ENCODE measurements at places on chromosomes 16 and 17. TPM values are rescaled to one million over a fixed set of nuclear protein-coding genes. Genes with fewer than 3 reads are reported as not detected.

- peak overlapping the region; percentile 36 for H3K4me3 ChIP-seq
- H3K27me3 ChIP-seq, result peaks cover 35% of the 10 kb centered on the region
- no peaks in the 10 kb centered on the region for H3K36me3 ChIP-seq
- H3K27ac ChIP-seq, result no peak overlapping the region
- DNase-seq, result no peak
These were observed 2.3 kb upstream of the LHX1 start for GRCh38 chr17:36934692-36935630.

DNA sequence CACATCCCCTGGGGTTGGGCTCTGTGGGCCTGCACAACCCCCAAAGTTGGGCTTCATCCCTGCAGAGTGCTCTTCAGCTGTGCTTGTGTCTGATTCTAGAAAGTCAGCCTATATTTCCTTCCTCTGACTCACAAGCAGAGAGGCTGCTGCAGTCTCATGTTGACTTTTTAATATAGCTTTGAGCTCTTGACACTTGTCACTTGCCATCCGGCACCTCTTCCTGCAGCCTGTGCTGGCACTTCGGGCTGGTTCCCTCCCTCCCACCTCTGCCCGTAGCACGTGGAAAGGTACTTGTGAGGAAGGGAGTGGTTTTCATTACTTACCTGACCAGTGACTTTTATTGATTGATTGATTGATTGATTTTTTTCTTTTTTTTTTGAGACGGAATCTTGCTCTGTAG, 19.0 kb upstream of the JPT2 start:
- H3K36me3 ChIP-seq, result peaks cover under 1% of the 10 kb centered on the region
- no peak for DNase-seq
- H3K4me1 ChIP-seq, result no peaks in the 10 kb centered on the region
- no peak overlapping the region for H3K4me3 ChIP-seq
- H3K27ac ChIP-seq, result no peak overlapping the region

DNA sequence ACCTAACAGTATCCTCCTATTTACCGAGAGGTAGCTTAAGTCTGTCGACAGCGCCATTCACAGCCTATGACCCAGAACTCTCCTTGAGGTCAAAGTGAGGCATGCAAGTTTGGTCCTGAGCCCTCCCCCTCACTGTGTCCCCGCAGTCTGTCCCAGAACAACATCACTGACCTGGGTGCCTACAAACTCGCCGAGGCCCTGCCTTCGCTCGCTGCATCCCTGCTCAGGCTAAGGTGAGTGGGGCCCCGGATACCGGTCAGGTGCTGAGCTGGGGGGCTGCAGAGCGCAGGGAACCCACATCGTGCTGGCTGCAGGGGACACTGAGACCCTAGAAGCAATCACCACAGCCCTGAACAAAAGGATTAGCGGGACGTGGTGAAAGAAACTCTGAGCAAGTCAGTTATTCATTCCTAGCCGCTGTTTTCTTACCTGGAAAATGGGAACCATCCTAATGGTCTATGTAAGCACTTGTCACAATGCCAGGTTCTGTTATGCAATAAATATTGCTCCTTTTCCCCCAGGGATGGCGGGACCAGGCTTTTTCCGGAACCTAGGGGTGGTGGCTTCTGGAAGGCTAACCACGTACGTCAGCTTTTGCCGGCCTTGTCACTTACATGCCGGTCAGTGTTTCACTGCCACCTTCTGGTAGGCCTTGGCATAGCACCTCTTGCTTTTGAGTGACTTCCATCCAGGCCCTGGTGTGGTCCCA, 23.8 kb downstream of the DEXI start:
- no peaks in the 10 kb centered on the region for H3K27me3 ChIP-seq
- H3K36me3 ChIP-seq, result no peaks in the 10 kb centered on the region
- H3K4me1 ChIP-seq, result peaks cover 28% of the 10 kb centered on the region

GRCh38 chr16:85986931-85987749, 88.2 kb downstream of the IRF8 start:
- no peak overlapping the region for H3K27ac ChIP-seq
- peak; percentile 56 for DNase-seq
- no peaks in the 10 kb centered on the region for H3K27me3 ChIP-seq

GRCh38 chr16:29806641-29807425, 504 bp downstream of the MAZ start:
- DNase-seq, result peak; percentile 86
- H3K4me3 ChIP-seq, result peak overlapping the region; percentile 90
- peaks cover 10% of the 10 kb centered on the region for H3K36me3 ChIP-seq
- no peaks in the 10 kb centered on the region for H3K27me3 ChIP-seq

DNA sequence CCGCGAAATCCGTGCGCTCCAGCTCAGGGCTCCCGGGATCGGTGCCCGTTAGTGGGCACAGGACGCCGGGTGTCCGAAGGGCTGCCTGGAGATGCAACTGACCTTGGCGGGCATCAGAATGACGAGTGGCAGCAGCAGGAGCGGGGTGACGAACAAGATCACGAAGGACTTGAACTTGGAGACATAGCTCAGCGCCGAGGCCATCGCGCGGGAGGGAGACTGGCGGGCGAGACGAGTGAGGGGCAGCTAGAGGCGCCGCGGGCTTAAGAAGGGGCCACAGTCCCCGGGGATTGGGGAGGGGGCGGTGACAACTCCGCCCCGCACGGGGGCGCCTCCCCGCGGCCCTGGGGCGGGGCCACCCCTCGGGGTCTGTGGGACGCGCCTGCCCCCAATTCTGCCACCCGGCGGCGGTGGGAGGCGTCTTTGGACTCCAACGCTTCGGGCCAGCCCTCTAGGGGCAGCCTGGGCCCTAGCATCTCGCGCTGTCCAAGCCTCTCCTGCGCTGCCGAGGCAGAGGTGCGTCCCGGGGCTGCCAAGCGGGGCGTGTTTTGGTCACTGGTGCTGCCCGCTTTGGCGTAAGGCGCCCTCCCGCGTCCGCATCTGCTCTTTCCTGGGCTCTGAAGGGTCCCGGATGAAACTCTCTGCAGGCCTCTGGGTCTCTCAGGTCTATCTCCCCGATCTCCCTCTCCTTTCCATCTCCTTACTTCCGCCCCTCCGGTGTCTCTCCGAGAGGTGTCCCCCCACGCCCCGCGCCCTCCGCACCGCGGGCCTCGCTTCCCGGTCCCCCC, at the start of gene SLC13A5:
SLC13A5 (minus strand) TSS at position 240 of the 788 bp plus-strand sequence; CDS start at position 204, 36 bp downstream.
- no peak for DNase-seq
- H3K27ac ChIP-seq, result no peak within 1 kb of the TSS
- no peaks in the 10 kb centered on the region for H3K4me1 ChIP-seq
- no peaks in the 10 kb centered on the region for H3K36me3 ChIP-seq
- H3K4me3 ChIP-seq, result no peak within 1 kb of the TSS

VMO1 gene
- not detected for total RNA-seq

NOMO2 gene
- total RNA-seq, result 153 TPM

GJD3 gene
- not detected for total RNA-seq

Measured in Caco-2 (cell line).